ENCODE measurements at places on chromosomes 3 and 15. TPM values are rescaled to one million over a fixed set of nuclear protein-coding genes. Genes with fewer than 3 reads are reported as not detected.

The PRR20G gene
- total RNA-seq = not detected

The GOLGA8M gene
- total RNA-seq = under 0.01 TPM

DNA sequence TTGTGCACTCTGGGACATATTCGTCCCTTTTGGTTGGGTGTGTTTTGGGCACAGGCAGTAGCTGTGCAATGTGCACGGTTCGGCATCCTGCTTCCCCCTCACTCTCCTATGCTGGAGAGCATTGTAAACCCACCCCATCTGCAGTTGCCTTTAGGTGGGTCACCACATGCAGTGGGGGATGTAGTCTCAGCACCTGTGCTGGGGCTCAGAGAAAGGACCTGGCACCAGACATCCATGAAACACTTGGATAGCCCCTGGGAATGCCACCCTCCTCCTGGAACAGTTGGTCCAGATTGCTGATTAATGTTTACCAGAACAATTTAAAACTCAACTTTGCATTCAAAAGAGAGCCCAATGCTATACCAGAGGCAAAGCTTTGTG, 123.9 kb upstream of the MEF2A start:
- DNase-seq = peak; percentile 60

DNA sequence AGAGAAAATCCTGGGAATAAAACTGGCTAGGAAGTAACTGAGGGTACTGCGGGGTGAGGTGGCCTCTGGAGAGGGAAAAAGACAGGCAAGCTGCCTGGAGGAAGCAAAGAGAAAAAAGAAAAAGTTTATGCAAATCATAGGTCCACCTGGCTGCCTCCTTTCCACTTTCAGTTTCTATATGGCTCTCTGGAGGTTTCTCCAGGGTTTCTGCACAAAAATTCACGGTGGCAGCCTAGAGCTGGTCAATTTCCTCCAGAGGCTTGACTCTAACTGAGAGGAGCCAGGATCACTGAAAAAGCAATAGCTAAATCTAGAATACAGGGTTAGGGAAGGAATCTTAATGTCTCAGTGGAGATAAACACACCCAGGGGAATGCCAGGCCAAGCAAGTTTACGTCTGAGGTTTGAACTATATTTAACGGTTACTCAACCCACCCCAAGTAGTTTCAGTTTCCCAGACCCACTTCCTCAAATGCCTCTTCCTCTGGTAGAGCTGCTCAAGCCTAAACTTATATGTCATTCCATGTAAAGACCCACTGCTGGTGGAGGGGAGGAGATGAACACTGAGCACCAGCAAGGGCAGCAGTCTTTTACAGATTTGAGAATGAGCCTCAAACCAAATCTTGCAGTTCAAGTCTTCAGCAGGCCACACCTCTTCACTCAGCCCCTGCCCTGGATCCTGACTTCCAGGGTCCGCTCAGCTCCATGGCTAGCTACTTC, 5.7 kb downstream of the LYSMD2 start:
- no peak for DNase-seq

GRCh38 chr15:38702178-38702912, 137.7 kb upstream of the RASGRP1 start:
- DNase-seq = no peak

GRCh38 chr15:39451121-39451688, 129.7 kb upstream of the THBS1 start:
- no peak for DNase-seq

DNA sequence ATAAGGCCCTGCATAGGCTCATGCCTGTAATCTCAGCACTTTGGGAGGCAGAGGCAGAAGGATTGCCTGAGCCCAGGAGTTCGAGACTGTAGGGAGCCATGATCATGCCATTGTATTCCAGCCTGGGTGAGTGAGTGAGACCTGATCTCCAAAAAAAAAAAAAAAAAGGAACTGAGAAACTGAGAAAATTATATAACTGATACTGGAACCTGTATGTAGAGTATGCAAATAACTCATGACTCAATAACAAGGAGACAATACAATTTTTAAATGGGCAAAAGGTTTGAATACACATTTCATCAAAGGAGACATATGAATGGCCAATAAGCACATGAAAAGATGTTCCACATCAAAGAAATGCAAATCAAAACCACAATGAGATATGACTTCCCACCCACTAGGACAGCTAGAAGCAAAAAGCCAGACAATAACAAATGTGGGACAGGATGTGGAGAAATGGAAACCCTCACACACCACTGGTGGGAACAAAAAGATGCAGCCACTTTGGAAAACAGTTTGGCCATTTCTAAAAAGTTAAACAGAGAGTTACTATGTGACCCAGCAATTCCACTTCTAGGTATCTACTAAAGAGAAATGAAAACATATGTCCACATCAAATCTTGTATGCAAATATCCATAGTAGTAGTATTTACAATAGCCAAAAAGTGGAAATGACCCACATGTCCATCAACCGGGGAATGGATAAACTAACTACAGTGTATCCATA, 70.7 kb downstream of the IQSEC1 start:
- no peak for DNase-seq
